T-helper 2 cell treated with Interferon-gamma antibody and Interleukin-4, amounts not matched to agents 5 μg/mL and 100 μg/mL, for 36 hours (primary cell): ENCODE measurements at places on chromosomes 3 and 15.

GRCh38 chr3:35932995-35933394, 293.7 kb downstream of the ARPP21 start:
- DNase-seq: no peak

GRCh38 chr3:124812291-124813265, 74.6 kb downstream of the ITGB5 start:
- DNase-seq: no peak

GRCh38 chr3:87037652-87038051, 46.7 kb upstream of the VGLL3 start:
- DNase-seq: no peak

GRCh38 chr15:65032801-65033537, 3.5 kb upstream of the MTFMT start:
- DNase-seq: peak; percentile 40

DNA sequence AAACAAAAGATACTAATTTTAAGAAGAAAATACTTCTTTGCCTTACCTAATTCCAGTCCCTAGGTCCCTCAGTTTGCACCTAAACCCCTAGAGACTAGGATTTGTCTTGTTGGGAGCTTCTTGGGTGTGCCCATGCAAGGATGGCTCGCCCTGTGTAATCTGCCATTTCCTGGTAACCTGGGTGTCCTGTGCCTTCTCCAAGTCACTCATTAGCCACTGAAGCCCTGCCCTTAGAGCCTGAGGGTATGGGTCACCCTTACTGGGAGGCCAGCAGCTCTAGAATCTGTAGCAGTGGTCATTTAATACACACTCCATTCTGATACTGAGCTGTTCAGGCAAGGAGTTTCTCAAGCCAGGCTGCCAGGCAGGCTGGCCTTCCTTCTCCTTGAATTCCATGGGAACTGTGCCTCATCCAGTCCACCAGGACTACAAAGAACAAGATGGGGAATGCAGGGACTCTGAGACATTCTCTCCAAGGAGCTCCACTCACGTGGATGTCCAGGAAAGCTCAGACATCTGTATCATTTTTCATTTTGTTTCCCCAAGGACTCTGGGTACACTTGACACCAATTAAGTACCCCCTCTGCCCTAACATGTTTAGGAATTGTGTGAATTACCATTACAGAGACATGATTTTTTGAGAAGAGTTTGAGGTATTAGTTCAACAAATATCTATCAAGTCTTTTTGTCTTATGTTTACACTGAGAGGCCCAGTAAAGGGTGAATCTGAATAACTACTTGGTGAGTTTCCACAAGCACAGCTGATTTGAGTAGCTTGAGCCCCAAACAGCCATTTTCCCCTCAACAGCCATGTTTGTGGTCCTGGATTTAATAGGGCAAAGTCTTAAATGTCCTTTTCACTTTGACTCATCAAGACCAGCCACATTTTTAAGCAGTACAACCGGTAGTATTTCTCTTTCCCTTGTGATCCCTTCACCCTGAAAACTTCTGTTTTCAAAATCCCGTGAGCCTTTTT, 52.6 kb downstream of the ARNT2 start:
- DNase-seq: no peak

GRCh38 chr3:180176059-180176458, 139.3 kb upstream of the PEX5L start:
- no peak for DNase-seq

DNA sequence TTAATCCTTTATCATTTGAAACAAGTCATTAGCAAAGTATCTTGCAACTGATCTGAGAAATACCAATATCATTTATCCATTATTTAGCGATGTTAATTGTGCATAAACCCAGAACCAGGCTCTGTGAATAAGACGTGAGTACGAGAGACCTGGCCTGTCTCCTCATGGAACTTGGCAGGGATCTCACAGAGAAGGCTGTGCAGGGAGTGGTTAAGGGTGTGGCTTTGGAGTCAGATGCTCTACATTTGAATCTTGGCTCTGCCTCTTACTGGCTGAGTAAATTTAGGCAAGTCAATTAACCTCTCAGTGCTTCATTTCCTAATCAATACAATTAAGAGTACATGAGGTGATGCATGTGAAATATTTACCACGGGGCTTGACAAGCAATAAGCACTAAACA, 39.9 kb upstream of the TBL1XR1 start:
- no peak for DNase-seq

- DNase-seq: no peak
These were observed 70.1 kb downstream of the NCEH1 start for GRCh38 chr3:172640751-172641150.

- no peak for DNase-seq
These were observed 26.4 kb downstream of the MFN1 start for GRCh38 chr3:179373938-179374337.

- DNase-seq: peak; percentile 10
These were observed 17.8 kb downstream of the SPATA12 start for GRCh38 chr3:57078344-57078634.

DNA sequence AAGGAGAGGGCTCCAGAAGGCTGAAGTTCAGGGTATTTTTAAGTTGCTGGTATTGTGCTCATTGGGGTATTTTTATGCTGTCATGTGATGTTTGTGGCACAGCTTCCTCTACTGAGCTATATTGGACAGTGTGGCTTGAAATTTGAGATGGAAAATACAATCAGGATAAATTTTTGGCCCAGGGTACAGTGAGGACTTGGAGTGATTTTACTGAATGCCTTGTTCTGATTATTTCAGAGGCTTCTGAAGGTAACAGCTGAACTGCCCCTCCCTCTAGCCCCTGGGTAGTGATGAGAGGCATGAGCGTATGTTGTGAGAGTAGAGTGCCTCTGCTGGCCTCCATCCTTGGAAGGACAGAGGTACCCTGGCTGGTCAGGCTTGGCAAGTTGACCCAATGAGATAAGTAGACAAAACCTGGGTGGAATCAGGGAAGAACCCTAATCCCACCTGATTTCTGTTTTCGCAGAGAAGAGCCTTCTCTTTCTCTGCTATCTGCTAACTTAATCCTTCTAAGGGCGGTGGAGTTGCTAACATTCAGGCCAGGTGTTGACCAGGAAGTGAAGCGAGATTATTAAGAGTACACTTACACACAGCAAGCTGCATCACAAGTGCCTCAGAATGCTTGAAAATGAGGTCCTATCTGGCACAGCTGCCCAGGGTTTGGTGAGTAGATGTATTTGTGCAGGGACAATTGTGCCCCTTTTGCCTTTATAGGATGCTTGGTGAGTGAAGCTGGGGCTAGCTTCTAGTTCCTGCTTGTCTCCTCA, 98.1 kb upstream of the CLSTN2 start:
- DNase-seq: no peak

DNA sequence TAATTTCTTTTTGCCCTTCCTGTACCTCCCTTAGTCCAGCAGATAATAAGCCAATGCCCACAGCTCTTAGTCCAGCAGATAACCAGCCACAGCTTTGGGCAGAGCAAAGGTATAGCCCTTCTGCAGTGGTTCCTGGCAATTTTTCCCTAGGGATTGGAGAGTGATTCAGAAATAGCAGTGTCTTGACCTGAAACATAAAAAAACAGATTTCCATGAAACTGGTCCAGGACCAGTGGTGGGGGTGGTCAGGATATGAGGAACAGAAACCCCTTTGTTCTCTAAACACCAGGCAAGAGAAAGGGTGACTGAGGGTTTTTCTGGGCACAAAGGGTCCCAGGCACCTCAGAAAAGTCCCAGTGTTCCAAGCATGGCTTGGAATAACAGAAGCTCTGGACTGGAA, 103.4 kb downstream of the ARRDC4 start:
- DNase-seq: no peak

- no peak for DNase-seq
These were observed 171.5 kb downstream of the ZMAT3 start for GRCh38 chr3:178900029-178900646.

GRCh38 chr3:194352667-194353246, 1.6 kb upstream of the CPN2 start:
- DNase-seq: no peak

- DNase-seq: no peak
These were observed 24.3 kb downstream of the ZDHHC19 start for GRCh38 chr3:196186651-196187573.

DNA sequence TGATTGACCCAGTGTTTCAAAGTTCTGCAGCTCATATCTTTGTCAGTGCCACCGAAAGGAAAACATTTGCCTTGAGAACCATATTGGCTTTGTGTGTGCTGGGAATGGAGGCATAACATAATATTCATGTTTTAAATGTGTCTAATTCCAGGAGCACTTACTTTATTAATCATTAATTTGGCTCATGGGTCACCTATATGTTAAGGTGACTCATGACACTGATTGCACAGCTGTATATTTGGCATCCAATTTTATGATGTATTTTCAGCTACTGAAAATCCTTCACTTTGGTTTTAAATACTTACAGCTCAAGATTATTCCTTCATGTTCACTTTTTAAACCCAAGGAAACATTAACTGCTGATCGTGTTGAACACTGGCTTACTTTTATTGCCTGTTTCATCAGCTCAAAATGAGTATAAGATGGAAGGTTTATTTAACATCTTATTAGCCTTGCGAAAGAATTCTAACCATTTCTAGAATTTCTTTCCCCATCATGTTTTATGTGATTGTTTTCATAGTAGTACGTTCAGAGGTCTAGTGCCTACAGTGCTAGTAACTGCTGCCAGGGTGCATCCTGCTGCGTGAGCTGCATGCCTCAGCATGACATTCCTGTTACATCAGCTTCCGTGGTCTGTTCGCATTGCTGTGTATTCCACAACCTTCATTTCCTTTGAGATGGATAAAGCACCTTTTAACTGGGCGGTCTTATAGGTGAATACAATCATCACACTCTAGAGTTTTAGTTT, 63.7 kb downstream of the LRCH3 start:
- no peak for DNase-seq

- no peak for DNase-seq
These were observed 37.9 kb downstream of the IL20RB start for GRCh38 chr3:136995652-136996051.

DNA sequence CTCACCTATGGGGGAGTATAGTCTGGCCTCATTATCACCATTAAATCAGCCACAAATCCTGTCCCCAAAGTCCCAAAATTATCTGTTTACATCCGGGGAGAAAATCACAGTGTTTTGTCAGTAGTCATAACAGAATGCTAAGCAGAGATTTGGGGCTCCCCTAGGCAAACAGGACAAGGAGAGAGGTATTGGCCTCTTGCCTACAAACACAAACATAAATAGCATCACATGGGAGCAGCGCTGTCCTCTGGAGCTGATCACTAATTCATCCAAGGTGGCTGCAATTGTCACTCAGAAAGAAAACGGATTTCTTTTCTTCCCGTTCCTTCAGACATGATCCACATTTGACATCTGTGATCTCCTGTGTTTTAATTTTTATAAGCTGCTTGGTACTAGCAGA, 1028.1 kb downstream of the NTRK3 start:
- DNase-seq: no peak

DNA sequence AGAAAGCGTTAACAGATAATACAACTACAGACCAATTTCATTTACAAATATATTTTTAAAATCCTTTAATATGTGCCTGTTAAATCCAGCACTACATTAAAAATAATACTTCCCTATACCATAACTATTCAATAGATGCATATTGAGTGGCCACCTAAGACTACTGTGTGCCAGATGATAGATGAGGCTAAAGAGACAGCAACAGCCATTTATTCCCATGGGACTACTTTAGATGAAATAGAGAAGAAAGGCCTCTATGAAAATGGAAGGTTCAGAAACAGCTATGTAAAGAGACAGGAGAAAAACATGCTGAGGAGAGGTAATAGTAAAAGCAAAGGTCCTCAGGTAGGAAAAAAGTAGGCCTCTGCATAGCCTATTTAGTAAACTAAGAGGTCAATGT, 358.1 kb downstream of the ULK4 start:
- DNase-seq: no peak

- DNase-seq: no peak
These were observed 110.0 kb downstream of the XXYLT1 start for GRCh38 chr3:195160908-195161434.
